ENCODE measurements at places on chromosomes 5 and 9. TPM values are rescaled to one million over a fixed set of nuclear protein-coding genes. Genes with fewer than 3 reads are reported as not detected.

Gene GPR151
- total RNA-seq = not detected

Gene MARVELD2
- 0.63 TPM for total RNA-seq

Gene LHX2
- not detected for total RNA-seq

Gene CA9
- total RNA-seq = 1.5 TPM

Gene TMEFF1
- total RNA-seq = 0.49 TPM

Gene GDA
- 0.90 TPM for total RNA-seq

Gene RLN2
- not detected for total RNA-seq

Gene HSPB3
- not detected for total RNA-seq

Gene RAPGEF1
- total RNA-seq = 20.2 TPM

Gene SH3RF2
- total RNA-seq = 6.7 TPM

Gene IQGAP2
- total RNA-seq = 2.5 TPM

Gene RASEF
- 0.41 TPM for total RNA-seq

Gene RCL1
- 10.2 TPM for total RNA-seq

Gene PROB1
- 0.99 TPM for total RNA-seq

Gene PCA3
- not detected for total RNA-seq

Data from fibroblast of the aortic adventitia (primary cell).